ENCODE measurements at places on chromosomes 5 and 9. TPM values are rescaled to one million over a fixed set of nuclear protein-coding genes. Genes with fewer than 3 reads are reported as not detected.

DNA sequence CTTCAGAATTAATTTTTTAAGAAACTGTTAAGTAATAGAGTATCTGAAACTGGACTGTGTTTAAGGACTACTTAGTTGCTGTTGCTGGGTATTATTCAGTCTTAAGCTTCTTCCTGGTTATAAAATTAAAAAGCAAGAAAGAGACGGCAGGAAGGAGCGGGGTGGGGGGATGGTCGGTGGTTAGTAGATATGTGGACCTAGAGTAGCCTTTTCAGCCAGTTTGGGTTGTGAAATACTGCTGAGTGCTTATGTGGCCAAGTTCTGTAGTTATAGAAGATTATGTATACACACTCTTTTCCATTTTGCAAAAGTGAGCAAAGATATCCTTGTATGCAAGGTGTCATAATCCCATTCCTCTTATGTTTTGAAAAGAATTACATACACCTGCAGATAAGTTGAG lies 28.5 kb downstream of the TRIO start:
- DNase-seq, result no peak

- no peak for DNase-seq
Measured at GRCh38 chr5:91591076-91591475, 208.0 kb upstream of the ARRDC3 start.

GRCh38 chr9:69009708-69010107 lies 4.2 kb downstream of the PRKACG start:
- DNase-seq, result no peak

The FOXD4L6 gene
- total RNA-seq, result not detected

The LRRC19 gene
- not detected for total RNA-seq

The GALNT12 gene
- 0.32 TPM for total RNA-seq

The THBS4 gene
- total RNA-seq, result 1.4 TPM

The BARHL1 gene
- total RNA-seq, result not detected

The PCDHA9 gene
- total RNA-seq, result 0.03 TPM

The IFNA2 gene
- not detected for total RNA-seq

All from myocyte (in vitro differentiated cells).